Activated T-cell treated with anti-CD3 and anti-CD28 coated beads, Interleukin-2, amount 50 U/mL, for 48 hours (primary cell): ENCODE measurements at places on chromosomes 1 and 21.
A peak's percentile ranks its signal among the peaks of the same experiment; 100 is the strongest.

GRCh38 chr1:33072707-33073106 lies 8.2 kb upstream of the AZIN2 start:
- DNase-seq, result no peak

DNA sequence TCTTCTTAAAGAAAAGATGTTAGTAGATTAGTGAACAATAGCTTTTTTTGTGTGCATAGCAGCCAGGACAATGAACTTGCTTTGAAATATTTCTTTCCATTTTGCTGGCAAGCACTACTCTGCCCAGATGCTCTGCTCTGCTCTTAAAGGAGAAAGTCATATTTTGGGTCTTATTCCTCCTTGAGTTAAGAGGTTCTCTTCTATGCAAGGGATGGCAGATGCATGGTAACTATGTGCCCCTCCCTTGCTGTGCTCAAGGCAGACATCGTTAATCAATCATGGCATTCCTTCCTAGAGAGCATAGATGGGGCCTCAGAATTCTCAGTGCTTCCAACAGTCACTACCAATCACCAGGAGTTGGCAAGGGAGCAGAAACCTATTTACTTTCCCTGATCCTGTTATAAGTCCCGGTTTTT lies 27.6 kb downstream of the NIPAL3 start:
- no peak for DNase-seq

GRCh38 chr21:36211660-36212512 lies 55.3 kb downstream of the DOP1B start:
- DNase-seq, result no peak

GRCh38 chr1:201988601-201989000 lies 6.2 kb downstream of the RNPEP start:
- no peak for DNase-seq

- DNase-seq, result no peak
Observed at GRCh38 chr1:112937070-112937469, 18.9 kb downstream of the SLC16A1 start.

GRCh38 chr21:44932408-44933181 lies 7.2 kb upstream of the SLX9 start:
- DNase-seq, result peak; percentile 76

GRCh38 chr1:224380003-224380402 lies 23.3 kb downstream of the CNIH4 start:
- peak; percentile 59 for DNase-seq

- DNase-seq, result no peak
Observed at GRCh38 chr1:54222711-54223110, 22.7 kb downstream of the MRPL37 start.

GRCh38 chr1:76764638-76765454 lies 102.4 kb upstream of the ST6GALNAC5 start:
- DNase-seq, result no peak

DNA sequence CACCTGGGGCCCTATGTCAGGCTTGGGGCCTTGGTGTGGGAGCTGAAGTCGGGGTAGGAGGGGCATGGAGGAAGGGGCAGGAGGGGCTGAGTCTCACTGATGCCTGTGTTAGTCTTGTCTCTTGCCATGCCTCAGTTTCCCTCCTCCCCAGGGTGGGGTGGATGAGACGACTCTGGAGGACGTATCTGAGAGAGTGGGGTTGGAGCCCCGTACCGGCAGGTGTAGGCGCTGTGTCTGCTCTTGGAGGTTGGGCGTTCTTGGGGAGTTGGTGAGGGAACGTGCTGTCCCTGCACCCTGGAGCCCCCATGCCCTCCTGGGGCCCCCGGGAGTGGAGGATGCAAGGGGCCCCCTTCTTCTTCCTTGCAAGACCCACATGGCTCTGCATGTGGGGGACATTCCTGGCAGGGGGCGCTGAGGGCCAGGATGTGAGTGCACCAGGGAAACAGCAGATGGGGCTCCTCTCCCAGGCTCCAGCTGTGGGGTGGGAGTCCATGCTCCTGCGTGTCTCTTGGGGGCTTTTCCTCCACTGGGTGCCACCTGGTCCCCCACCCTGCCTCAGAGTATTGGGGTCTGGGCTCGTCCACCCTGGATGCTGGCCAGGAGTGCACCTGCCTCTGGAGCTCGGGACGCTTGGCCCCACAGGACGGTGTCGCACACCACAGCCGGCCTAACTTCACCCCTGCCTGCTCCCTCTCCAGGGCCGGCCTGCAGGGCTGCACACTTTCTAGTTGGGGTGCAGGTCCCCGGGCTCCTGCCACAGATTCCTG lies 1.4 kb upstream of the TNFRSF14 start:
- DNase-seq, result peak; percentile 75

GRCh38 chr1:62196086-62196690 lies 1.5 kb downstream of the L1TD1 start:
- no peak for DNase-seq

GRCh38 chr21:29366532-29366931 lies 67.8 kb downstream of the BACH1 start:
- DNase-seq, result no peak

DNA sequence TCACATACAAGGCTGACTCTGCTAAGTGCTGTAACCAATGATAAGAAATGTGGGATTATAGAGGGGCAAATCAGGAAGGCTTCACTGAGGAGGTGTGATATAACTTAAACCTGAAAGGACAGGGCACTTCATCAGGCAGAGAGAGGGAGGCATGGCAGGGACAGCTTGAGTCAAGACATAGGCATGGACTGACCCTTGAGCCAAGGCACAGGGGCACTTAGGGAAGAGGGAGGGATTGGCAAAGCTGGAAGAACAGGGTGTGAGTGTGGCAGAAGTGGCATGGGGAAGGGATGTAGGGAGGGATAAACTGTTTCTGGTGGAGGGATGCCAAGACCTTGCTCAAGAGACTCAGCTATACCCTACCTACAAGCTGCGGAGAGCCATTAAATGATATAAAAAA lies 81.3 kb downstream of the PLXNA2 start:
- DNase-seq, result no peak

GRCh38 chr1:228210712-228211530 lies 3.1 kb downstream of the OBSCN start:
- DNase-seq, result no peak

- no peak for DNase-seq
Observed at GRCh38 chr1:104073463-104073902, 323.8 kb downstream of the AMY1C start.

DNA sequence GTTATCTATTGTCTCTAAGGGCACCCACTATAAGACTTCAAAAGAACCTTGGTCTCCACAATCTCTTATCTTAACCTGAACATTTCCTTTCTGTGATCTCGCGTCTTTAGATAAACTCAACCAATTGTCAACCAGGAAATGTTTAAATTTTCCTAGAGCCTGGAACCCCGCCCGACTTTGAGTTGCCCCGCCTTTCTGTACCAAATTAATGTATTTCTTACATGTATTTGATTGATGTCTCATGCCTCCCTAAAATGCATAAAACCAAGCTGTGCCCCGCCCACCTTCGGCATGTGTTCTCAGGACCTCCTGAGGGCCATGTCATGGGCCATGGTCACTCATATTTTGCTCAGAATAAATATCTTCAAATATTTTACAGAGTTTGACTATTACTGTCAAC lies 5.9 kb upstream of the CXADR start:
- no peak for DNase-seq
